ENCODE measurements at places on chromosomes 16 and 17. TPM values are rescaled to one million over a fixed set of nuclear protein-coding genes. Genes with fewer than 3 reads are reported as not detected.

The C17orf100 gene
- polyA plus RNA-seq, result 0.86 TPM

DNA sequence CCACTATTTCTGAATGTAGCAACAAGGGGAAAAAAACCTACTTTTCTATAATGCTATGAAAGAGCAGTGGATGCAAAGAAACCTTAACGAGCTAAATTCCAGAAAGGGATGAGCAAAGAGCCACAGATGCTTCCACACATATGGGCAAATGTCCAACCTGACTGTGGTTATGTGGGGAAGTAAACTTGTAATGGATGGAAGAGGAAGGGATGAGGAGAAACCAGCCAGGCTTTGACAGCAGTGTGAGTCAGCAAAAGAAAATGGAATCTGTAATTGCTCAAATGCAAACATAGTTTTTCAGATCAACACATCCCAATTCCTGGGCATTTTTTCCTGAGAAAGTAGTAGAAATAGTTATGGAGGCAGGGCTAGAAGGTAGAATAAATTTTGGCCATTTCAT is 204.8 kb upstream of the CPHXL start:
- no peaks in the 10 kb centered on the region for H3K27me3 ChIP-seq
- H3K4me3 ChIP-seq, result no peak overlapping the region
- DNase-seq, result no peak
- H3K27ac ChIP-seq, result no peak overlapping the region

DNA sequence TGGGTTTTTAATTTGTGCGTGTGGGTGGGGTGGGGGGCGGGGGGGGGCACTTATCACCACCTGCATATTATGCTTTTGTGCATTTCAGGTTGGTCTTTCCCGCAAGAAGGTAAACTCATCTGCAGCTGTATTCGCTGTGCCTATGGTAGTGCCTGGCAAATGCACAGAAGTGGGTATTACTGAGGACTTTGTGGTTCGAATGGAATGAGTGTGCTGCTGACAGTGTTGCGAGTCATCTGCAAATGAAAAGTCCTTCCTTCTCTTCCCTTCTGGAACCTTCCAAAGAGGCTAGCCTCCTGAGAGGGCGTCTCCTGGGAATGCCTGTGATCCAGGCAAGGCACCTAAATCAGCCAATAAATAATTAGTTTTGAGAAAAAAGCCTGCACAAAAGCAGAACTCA is 532.9 kb downstream of the MAF start:
- H3K27ac ChIP-seq, result no peak overlapping the region
- H3K4me1 ChIP-seq, result peaks cover 4% of the 10 kb centered on the region

DNA sequence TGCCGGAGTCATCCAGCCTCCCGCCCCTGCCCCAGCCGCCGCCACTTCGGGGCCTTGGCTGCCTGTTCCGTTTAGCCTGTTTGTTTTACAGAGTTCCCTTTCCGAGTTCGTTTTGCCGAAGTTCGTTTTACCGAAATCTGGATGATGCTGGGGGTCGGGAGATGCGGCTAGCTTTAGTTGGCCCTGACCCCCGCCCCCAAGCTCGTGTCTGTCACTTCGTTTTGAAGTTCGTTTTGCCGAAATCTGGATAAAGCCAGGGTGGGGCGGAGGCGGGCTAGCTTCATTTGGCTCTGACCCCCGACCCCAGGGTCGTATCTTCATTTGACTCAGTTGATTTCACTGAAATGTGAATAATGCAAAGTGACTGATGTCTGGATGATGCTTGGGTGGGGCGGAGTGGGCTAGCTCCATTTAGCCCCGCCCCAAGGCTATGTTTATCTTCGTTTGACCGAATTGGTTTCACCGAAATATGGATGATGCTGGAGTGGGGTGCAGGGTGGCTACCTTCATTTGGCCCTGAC is 591 bp downstream of the PSMD7 start:
- no peak for DNase-seq
- peaks cover 38% of the 10 kb centered on the region for H3K36me3 ChIP-seq
- H3K27ac ChIP-seq, result peak overlapping the region; percentile 96
- H3K4me1 ChIP-seq, result peaks cover 56% of the 10 kb centered on the region

The ADAP2 gene
- 3.5 TPM for polyA plus RNA-seq

GRCh38 chr16:50442221-50442620 is 73.4 kb upstream of the BRD7 start:
- DNase-seq, result no peak
- H3K27me3 ChIP-seq, result peaks cover 20% of the 10 kb centered on the region
- no peaks in the 10 kb centered on the region for H3K36me3 ChIP-seq
- no peaks in the 10 kb centered on the region for H3K4me1 ChIP-seq
- no peak overlapping the region for H3K27ac ChIP-seq

The KPNA2 gene
- 10.6 TPM for polyA plus RNA-seq

The SDR42E1 gene
- polyA plus RNA-seq, result 0.78 TPM

The PITPNC1 gene
- 15.8 TPM for polyA plus RNA-seq

The RUSF1 gene
- polyA plus RNA-seq, result 30.9 TPM

GRCh38 chr17:20085283-20085845 is 76.2 kb downstream of the SPECC1 start:
- H3K4me1 ChIP-seq, result peaks cover 45% of the 10 kb centered on the region
- DNase-seq, result no peak
- H3K36me3 ChIP-seq, result no peaks in the 10 kb centered on the region
- H3K27ac ChIP-seq, result peak overlapping the region; percentile 64
- no peak overlapping the region for H3K4me3 ChIP-seq
- no peaks in the 10 kb centered on the region for H3K27me3 ChIP-seq

DNA sequence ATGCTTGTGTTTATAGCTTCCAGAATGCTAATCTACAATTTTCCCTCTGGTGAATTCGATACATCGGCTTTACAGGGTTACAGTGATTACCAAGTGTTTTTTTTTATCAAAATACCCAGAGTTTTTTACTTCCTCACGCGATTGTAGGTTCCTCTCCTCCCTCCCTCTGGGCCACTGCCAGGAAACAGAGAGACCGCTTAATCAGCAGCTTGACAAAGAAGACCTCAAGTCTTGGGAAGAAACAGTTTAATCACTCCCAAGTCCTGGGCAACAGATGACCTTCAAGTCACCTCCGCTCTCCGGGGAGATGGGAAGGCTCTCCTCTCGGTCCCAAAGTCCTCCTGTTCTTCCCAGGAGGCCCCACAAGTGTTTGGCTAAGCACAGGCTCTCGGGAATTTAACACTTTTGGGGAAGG is 23.5 kb downstream of the SMTNL2 start:
- no peak overlapping the region for H3K4me3 ChIP-seq
- peaks cover 40% of the 10 kb centered on the region for H3K4me1 ChIP-seq
- no peaks in the 10 kb centered on the region for H3K27me3 ChIP-seq
- H3K36me3 ChIP-seq, result no peaks in the 10 kb centered on the region
- peak; percentile 80 for DNase-seq
- H3K27ac ChIP-seq, result no peak overlapping the region

- peaks cover 38% of the 10 kb centered on the region for H3K4me1 ChIP-seq
- H3K36me3 ChIP-seq, result peaks cover 6% of the 10 kb centered on the region
These were observed at the start of gene PIGQ for GRCh38 chr16:569445-570254. TSS of gene PIGQ (plus strand) at chr16:569968. CDS start at chr16:574075, 4,107 bp downstream.

The CIBAR2 gene
- polyA plus RNA-seq, result not detected

GRCh38 chr16:87431926-87432325 is 39.8 kb downstream of the MAP1LC3B start:
- no peak overlapping the region for H3K27ac ChIP-seq
- DNase-seq, result no peak
- no peak overlapping the region for H3K4me3 ChIP-seq
- peaks cover 32% of the 10 kb centered on the region for H3K36me3 ChIP-seq
- peaks cover 30% of the 10 kb centered on the region for H3K4me1 ChIP-seq

DNA sequence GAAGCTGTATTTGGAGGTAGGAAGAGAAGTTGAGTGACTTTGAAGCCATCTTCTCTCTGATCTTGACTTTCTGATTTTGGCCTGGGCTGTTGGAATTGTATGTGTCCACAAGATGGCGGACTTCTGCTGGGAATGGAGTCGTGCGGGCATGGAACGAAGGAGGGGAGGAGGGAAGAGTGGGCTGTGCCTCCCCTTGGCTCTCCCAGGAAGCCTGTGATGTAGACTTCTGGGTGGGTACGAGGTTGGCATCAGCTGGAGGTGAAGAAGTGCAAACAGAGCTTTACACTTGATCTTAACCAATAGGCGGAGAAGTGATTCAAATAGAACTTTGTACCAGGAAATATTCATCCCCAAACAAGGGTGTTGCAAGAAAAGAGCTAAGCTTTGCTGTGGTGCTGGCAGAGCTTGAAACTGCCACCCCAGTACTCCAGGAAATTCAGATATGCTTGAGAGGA is 7.4 kb upstream of the TMEM220 start:
- H3K4me1 ChIP-seq, result peaks cover 3% of the 10 kb centered on the region
- H3K27me3 ChIP-seq, result no peaks in the 10 kb centered on the region
- H3K27ac ChIP-seq, result no peak overlapping the region
- H3K4me3 ChIP-seq, result no peak overlapping the region
- DNase-seq, result peak; percentile 48
- H3K36me3 ChIP-seq, result no peaks in the 10 kb centered on the region

The PRSS27 gene
- 0.25 TPM for polyA plus RNA-seq

The ASPHD1 gene
- polyA plus RNA-seq, result not detected

GRCh38 chr16:48318630-48319029 is 66.6 kb downstream of the SIAH1 start:
- no peaks in the 10 kb centered on the region for H3K36me3 ChIP-seq
- no peak overlapping the region for H3K4me3 ChIP-seq
- peaks cover 29% of the 10 kb centered on the region for H3K4me1 ChIP-seq
- H3K27me3 ChIP-seq, result no peaks in the 10 kb centered on the region
